ENCODE measurements at places on chromosomes 3 and 15.

DNA sequence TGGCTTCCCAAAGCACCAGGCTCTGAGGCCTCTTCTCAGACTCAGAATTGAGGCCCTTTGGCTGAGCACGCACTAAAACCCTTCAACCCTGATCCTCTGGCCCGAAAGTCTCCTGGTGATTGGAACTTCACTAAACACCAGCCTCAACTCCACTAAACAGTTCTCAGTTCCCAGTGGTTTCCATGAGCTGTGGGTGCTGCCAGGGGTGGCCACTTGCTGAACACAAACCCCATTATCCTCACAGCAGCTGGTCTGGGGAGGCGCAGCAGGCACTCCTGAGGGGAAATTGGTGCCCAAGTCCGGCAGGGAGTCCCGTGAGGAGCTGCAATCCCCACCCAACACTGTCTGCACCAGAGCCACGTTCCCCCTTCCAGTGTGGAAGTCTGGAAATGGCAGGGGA is 3.8 kb upstream of the CLK3 start:
- H3K4me3 ChIP-seq, result no peak overlapping the region
- H3K4me1 ChIP-seq, result peaks cover 12% of the 10 kb centered on the region
- no peaks in the 10 kb centered on the region for H3K27me3 ChIP-seq
- H3K36me3 ChIP-seq, result no peaks in the 10 kb centered on the region

- peak overlapping the region; percentile 100 for H3K27ac ChIP-seq
- peaks cover 44% of the 10 kb centered on the region for H3K4me1 ChIP-seq
- H3K27me3 ChIP-seq, result no peaks in the 10 kb centered on the region
- peak overlapping the region; percentile 89 for H3K4me3 ChIP-seq
Measured at GRCh38 chr3:57556459-57557084, 498 bp downstream of the PDE12 start.

DNA sequence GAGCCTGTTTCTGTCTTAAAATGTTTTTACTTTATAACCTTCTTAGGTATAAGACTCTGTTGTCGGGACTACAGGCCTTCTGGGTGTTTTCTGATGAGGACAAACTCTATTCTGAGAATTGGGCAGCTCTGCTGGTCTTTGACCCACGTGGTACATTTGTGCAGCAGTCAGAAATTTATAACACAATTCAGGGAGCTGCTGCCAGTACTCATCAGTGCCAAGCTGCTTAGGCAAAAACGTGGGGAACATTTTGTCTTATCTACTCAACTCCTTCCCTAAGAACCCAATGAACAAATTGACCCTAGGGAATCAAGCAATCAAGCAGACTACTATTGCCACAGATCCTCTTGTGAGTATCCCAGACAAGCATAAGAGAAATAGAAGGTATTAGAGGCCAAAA is 180.7 kb upstream of the PDZRN3 start:
- no peaks in the 10 kb centered on the region for H3K36me3 ChIP-seq
- no peaks in the 10 kb centered on the region for H3K4me1 ChIP-seq
- H3K27ac ChIP-seq, result no peak overlapping the region
- no peaks in the 10 kb centered on the region for H3K27me3 ChIP-seq

DNA sequence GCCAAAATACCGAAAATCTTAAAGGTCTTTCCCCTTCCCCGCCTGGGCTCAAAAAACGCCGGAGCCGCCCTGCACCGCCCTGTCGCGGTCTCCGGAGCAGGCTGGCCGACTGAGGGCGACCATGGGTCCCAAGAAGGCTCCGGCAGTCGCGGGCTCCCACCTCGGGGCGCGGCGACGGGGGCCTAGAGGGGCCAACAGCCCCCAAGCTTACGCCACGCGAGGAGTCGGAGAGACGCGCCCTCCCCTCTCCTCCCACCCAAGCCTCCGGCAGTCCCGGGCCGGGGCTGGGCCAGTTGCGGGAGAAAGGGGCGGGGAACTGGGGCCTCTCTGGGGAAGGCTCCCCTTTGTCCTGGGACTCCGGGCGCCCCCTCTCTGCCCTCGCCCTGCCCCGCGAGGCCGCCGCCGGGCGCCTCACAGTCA is 69.2 kb downstream of the GOLGA8B start:
- H3K4me1 ChIP-seq, result peaks cover 24% of the 10 kb centered on the region
- DNase-seq, result peak; percentile 16
- peaks cover 59% of the 10 kb centered on the region for H3K27me3 ChIP-seq
- no peak overlapping the region for H3K27ac ChIP-seq
- peak overlapping the region; percentile 90 for H3K4me3 ChIP-seq
